ENCODE measurements at places on chromosomes 1 and 21.
A peak's percentile ranks its signal among the peaks of the same experiment; 100 is the strongest.

- no peak for DNase-seq
Observed at GRCh38 chr1:214318356-214318755, 37.4 kb downstream of the SMYD2 start.

DNA sequence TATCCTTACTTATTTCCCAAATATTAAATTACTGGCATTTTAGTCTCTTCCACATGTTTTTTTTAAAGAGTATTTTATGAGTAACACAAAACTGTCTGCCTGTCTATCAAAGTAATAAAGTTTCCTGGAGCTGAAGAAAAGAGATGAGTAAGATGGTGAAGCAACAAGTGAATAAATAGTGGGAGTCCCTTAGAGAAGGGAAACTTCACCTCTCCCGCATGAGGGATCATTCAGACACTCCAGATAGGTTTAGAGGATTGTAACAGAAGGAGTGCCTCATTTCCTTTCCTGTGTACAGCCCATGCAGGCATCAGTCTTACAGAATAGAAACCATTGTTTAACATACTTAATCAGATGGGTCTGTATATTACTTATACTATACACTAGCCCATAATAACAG, 205.7 kb downstream of the USP25 start:
- DNase-seq, result no peak

- peak; percentile 59 for DNase-seq
Observed at GRCh38 chr1:156860628-156861423, at the start of gene NTRK1. TSS of gene NTRK1 (plus strand) at chr1:156860865. CDS start at chr1:156860935, 70 bp downstream.

DNA sequence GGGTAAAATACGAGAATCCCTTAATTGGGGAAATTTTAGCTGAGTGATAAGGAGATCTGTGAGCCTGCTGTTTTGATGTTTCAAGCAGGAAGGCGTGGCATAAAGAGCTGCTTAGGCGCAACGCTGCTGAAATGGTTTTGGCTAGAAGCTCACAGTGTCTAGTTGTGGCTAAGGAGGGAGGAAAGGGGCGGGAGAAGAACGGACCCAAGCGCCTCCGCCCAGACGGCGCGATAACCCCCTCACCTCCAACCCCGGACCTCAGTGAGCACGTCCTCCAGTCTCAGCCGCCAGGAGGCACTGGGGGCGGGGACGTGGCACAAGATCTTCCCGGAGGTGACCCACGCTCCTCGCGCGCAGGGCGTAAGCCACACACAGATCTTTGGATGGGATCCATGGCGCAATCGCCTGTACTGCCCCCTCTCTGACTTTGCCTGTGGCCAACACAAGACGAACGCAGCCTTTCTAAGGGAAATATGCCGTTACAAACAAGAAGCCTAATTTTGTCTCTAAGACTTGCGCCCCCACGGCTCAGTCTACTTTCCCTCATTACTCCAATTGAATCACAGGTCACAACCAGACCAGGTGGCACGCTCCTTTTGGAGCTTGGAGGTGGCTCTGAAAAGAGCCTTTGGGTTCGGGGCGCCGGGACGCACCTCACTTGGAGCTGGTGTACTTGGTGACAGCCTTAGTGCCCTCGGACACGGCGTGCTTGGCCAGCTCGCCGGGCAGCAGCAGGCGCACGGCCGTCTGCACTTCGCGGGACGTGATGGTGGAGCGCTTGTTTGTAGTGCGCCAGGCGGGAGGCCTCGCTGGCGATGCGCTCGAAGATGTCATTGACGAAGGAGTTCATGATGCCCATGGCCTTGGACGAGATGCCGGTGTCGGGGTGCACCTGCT, 23.4 kb upstream of the RNF187 start:
- peak; percentile 76 for DNase-seq

- DNase-seq, result no peak
Observed at GRCh38 chr1:160985723-160986122, 31.1 kb upstream of the ITLN2 start.

- DNase-seq, result no peak
Observed at GRCh38 chr1:31397360-31398095, 15.5 kb upstream of the SERINC2 start.

DNA sequence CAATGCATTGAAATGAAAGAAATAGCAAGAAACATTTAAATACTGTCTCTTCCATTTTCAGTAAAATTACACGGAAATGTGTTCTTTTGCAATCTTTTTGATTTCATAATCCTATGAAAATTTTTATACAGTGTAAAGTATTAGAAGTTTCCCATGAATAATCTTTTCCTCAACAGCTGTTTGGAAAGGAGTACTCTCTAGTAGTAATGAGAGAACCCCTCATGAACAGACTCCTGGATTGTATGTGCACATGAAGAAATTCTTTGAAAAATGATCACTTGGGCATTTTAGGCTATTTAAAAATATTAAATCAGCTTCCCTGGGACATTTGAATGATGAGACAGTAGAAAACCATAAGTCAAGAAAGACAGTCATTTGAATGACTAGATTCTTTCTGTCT, 64.4 kb downstream of the LHX9 start:
- DNase-seq, result no peak

DNA sequence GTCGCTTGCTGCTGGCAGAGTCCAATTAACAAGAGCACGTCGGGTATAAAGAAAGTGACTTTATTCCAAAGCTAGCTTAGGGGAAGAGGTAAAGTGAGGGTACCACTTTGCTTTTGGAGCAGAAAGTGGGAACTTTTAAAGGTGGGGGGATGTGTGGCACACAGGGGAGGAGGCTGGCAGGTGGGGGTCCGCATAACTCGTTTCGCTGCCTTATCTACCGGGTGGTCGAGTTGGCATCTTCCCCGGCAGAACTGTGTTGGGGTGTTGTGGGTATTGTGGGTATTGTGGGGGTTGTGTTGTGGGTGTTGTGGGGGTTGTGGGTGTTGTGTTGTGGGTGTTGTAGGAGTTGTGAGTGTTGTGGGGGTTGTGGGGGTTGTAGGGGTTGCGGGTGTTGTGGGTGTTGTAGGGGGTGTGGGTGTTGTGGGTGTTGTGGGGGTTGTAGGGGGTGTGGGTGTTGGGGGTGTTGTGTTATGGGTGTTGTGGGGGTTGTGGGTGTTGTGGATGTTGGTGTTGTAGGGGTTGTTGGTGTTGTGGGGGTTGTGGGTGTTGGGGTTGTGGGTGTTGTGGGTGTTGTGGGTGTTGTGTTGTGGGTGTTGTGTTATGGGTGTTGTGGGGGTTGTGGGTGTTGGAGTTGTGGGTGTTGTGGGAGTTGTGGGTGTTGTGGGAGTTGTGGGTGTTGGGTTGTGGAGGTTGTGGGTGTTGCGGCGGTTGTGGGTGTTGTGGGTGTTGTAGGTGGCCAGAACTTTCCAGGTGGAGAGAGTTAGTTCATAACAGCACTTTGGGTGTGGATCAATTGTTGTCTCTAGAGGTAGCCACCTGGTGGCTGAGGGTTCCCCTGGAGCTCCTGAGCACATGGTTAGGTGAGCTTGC, 52.7 kb downstream of the AGPAT3 start:
- peak; percentile 33 for DNase-seq

DNA sequence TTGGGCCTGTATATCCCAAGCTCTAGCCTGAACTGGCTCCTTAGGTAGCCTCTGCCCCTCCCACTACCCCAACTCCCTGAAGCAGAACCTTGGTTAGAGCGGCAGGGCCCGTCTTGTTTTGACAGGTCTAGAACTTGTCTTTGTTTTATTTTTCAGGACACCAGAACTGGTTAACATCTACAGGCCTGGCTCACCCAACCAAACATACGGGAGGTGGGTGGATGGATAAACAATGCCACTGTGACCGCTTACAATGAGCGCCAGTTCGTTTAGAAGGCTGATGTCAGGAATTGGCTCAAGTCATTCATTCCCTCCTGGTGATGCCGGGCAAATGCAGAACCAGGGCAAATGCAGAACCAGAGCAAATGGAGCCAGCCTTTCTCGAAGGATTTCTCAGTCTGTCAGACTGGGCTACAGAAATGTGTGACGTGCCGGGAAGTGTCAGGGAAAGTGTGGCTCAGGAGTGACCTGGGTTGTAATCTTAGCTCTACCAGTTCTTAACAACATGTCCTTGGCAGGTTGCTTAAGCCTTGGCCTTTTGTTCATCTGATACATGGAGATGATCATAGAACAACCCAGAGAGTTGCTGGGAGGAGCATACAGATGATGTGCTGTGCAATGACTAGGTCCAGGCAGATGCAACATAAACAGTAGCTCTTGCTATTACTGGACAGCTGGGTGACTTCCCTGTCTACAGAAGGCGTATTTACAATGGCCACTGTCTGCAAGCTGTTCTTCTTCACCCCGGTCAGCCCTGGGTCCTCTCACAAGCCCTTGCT, 30.5 kb upstream of the BTG2 start:
- DNase-seq, result no peak

DNA sequence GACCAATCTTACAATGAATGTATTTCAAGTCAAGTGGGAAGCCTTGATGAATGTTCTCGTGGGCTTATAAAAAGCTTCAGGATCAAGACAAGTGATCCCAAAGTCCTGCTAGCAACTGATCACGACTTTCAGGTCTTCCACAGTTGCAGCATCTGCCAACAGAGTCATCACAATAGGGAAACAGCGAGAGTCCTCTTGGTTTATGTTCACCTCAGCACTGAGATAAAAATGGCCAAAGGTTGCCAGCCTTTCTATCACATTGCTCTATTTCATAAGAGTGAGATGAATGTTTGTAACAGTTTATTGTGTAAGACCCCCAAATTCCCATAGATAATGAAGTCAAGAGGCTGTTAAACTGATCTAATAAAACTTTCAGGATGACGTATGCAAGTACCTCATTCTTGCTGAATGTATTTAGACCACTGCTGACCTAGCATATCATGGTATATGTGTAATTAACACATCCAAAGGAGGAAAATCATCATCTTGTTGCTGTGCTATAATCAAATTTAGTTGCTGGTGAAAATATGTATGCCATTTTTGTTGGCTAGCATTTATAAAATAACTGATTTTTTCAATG, 150.6 kb downstream of the TGFBR3 start:
- DNase-seq, result no peak

DNA sequence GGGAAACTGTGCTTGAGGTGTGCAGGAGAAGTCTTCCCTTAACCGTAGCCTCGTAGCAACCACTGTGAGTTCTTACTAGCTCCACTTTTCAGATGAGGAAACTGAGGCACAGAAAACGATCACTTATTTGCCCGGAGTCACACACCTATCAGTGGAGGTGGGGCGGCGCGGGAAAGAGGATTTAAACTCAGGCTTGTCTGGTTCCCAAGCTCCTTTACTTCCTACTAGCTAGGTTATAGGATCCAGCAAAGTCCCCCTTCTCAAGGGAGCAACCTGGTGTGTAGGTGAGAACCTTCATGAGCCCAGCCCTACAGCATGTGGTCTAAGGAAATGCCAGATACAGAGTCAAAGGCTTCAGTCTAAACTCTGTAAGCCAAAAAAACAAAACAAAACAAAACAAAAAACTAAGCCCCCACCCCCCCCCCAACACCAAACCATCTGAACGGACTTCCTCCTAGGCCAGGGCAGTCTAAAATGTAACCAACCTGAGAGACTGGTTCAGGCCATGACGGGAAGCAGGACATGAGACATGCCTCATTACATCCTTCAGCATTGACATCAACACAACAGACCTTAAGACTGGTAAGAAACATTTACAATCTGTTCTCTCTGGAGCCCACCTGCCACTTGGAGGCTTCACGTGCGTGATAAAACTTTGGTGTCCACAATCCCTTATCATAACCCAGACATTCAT, 709 bp upstream of the FBXO42 start:
- DNase-seq, result no peak
